ENCODE measurements at places on chromosomes 3 and 15. TPM values are rescaled to one million over a fixed set of nuclear protein-coding genes. Genes with fewer than 3 reads are reported as not detected.

Gene SCAANT1
- not detected for total RNA-seq

Gene ISY1
- 23.4 TPM for total RNA-seq

Gene MYH15
- total RNA-seq, result 0.12 TPM

Gene MST1
- 47.9 TPM for total RNA-seq

Gene FGF7
- total RNA-seq, result 18.9 TPM

Gene STAC
- total RNA-seq, result 14.2 TPM

Gene MAP3K13
- total RNA-seq, result 43.4 TPM

Gene FBN1
- 189 TPM for total RNA-seq

Gene RARB
- total RNA-seq, result 76.9 TPM

Gene ITGA11
- 12.9 TPM for total RNA-seq

Gene OR5K2
- total RNA-seq, result not detected

Gene HIGD2B
- not detected for total RNA-seq

Gene SQOR
- total RNA-seq, result 14.3 TPM

Gene KLF15
- total RNA-seq, result 15.6 TPM

Gene DUOX2
- total RNA-seq, result 0.06 TPM

Gene MUSTN1
- 11.9 TPM for total RNA-seq

Gene ARIH2
- 86.1 TPM for total RNA-seq

Gene GLDN
- total RNA-seq, result 0.99 TPM

Gene CACNA2D3
- 3.6 TPM for total RNA-seq

Measured in metanephros (tissue), 2 donors.